ENCODE measurements at places on chromosomes 11 and 22. TPM values are rescaled to one million over a fixed set of nuclear protein-coding genes. Genes with fewer than 3 reads are reported as not detected.

DNA sequence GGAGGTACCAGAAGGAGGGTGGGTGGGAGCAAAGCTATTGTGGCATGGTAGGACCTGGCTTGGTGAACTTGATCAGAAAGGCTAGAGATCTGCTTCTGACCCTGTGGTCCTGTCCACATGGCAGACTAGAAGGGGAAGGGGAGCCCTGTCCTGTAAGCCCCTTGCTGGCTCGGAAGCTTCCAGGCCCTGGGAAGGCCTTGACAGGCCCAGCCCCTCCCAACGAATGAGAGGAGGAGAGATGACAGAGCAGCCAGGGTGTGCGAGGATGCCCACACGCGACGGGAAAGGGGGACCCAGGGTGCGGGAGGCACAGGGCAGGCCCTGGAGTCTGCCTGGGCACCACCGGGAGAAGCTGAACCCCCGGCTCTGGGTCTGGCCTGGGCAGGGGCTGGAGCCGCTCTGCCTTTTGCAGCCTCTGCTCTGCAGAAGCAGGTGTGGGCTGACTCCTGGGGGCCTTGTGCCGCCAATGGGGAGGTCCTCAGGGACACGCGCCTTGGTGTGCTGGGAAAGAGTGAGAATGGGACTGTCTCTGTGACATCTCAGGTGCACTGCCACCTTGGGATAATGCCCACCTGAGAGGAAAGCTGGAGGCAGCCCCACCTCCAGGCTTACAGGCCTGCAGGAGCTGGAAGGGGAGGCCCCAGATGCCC is 1447.5 kb downstream of the BRD1 start:
- DNase-seq = no peak

DNA sequence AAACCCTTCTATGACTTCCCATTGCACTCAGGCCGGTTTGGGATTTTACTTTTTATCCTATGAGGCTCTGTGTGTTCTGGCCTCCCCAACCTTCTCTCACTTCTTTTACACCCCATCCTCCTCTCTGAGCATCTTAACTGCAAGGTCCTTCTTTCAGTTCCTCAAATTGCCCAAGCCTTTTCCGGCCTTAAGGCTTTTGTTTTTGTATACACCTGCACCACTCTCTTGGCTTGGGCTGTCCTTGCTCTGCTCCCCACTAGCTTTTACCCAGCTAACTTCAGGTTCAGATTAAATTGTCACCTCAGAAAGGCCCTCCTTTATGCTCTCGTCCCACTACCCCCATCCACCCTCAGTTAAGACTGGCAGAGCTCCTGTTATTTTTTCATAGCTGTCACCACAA is 55.5 kb downstream of the FAM83F start:
- DNase-seq = no peak

GRCh38 chr11:1693327-1694063 is 3.5 kb upstream of the KRTAP5-6 start:
- peak; percentile 68 for DNase-seq

GRCh38 chr22:30186510-30186909 is 60.0 kb downstream of the LIF start:
- no peak for DNase-seq

DNA sequence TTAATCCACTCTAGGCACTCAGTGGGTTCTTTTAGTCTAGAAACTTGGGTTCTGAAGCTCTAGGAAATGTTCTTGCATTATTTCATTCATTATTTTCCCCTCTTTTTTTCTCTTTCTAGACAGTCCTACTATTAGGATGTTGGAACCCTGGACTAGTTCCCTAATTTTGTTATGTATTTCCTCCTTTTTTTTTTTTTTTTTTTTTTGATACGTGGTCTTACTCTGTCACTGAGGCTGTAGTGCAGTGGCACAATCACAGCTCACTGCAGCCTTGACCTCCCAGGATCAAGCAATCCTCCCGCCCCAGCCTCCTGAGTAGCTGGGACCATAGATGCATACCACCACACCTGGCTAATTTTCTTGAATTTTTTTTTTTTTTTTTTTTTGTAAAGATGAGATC is 9.4 kb downstream of the UPB1 start:
- no peak for DNase-seq

DNA sequence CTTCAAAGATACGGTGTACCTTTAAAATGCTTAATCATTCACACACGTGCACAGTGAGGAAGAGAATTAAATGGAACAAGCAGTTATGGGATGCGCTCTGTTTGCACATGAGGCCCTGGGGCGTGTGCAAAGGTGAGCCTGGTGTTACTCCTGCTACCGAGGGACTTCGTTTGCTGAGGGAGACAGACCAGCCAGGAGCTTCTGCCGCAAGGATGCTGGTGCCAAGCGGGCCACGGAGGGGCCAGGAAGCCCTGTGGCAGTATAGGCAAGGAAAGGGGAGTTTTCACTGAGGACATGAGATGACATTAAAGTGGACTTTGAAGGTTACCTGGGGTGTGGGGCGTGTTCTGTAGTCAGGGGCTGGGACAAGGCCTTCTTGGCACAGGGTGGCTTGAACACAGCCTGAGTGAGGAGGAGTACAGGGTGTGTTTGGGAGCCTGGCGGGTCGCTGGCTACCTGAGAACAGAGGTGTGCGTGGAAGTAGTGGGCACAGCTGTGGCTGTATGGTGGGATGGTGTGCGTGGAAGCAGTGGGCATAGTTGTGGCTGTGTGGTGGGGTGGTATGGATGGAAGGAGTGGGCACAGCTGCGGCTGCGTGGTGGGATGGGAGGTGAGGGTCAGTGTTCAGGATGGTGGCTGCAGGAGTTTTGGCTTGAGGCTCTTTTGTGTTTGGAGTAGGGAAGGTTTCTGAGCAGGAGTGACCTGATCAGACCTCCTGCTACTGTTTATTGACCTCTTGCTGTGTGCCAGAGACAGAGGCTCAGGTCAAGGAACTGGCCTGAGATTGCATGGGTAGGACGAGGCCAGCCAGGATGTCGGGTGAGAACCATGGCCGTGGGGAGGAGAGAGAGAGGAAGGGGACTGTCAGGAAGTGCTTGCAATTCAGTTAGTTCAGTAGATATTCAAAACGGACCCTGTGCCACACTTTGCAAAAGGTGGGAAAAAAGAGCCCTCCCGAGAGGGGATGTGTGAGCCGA is 13.7 kb downstream of the TBC1D22A start:
- no peak for DNase-seq

- peak; percentile 46 for DNase-seq
Observed at GRCh38 chr11:3920148-3920852, 64.8 kb downstream of the STIM1 start.

- DNase-seq = no peak
Observed at GRCh38 chr11:126403022-126403581, 47.6 kb downstream of the ST3GAL4 start.

Gene XNDC1N
- total RNA-seq = 13.0 TPM

Gene CACNA1I
- total RNA-seq = 4.6 TPM

Measured in CD8-positive, alpha-beta memory T cell (primary cell).